ENCODE measurements at places on chromosomes 5 and 9. TPM values are rescaled to one million over a fixed set of nuclear protein-coding genes. Genes with fewer than 3 reads are reported as not detected.

The WNK2 gene
- total RNA-seq: 10.5 TPM

The CDH6 gene
- not detected for total RNA-seq

The WDR36 gene
- 62.6 TPM for total RNA-seq

The DNM1 gene
- 0.15 TPM for total RNA-seq

DNA sequence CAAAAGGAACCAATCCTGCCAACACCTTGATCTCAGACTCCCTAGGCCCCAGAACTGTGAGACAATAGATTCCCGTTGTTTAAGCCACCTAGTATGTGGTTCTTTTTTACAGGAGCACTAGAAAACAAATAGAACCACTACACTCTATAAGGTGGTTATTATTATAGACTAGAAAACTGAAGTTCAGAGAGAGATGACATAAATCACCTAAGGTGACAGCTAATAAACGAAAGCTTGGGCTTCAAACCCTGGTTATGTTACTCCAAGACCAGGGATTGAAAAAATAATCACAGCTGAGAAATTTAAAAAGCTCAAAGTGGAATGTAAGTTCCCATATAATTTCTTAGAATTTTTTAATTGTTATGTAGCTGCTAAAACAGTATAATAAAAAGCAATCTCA is 716.2 kb upstream of the DMAC1 start:
- DNase-seq: no peak
